Cardiac septum (tissue), 1 donor: ENCODE measurements at places on chromosomes 11 and 22.

- DNase-seq = peak; percentile 66
Observed at GRCh38 chr11:1156506-1157340, 1.0 kb upstream of the MUC5AC start.

DNA sequence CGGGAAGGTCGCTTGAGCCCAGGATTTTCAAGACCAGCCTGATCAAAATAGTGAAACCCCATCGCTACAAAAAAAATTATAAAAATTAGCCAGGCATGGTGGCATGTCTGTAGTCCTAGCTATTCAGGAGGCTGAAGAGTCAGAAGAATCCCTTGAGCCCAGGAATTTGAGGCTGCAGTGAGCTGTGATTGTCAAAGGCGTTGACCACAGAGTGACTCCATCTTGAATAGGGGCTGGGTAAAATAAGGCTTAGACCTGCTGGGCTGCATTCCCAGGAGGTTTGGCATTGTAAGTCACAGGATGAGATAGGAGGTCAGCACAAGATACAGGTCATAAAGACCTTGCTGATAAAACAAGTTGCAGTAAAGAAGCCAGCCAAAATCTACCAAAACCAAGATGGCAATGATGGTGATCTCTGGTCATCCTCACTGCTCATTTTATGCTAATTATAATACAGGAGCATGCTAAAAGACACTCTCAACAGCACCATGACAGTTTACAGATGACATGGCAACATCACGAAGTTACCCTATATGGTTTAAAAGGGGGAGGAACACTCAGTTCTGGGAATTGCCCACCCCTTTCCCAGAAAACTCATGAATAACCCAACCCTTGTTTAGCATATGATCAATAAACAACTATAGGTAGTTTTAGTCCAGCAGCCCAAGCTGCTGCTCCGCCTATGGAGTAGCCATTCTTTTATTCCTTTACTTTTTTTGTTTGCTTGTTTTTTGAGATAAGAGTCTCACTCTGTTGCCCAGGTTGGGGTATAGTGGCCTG is 2.8 kb upstream of the RDX start:
- DNase-seq = no peak

- DNase-seq = no peak
Observed at GRCh38 chr11:59573216-59573615, 42.4 kb downstream of the OSBP start.

DNA sequence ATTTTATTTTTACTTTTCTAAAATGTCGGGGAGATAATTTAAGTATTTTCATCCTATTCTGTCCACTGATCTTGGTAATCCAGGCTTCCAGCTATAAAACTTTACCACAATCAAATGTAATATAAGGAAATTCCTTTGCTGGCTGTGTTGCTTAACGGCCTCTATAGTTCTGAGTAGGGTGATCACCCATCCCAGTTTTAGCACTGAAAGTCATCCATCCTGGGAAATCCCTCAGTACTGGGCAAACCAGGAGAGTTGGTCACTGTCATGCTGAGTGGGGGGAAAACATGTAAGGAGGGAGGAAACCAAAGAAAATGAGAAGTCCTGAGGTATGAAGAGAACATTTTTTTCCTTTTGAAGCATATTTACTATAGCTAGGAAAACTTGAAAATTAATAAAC is 12.8 kb upstream of the BACE1-AS start:
- no peak for DNase-seq

DNA sequence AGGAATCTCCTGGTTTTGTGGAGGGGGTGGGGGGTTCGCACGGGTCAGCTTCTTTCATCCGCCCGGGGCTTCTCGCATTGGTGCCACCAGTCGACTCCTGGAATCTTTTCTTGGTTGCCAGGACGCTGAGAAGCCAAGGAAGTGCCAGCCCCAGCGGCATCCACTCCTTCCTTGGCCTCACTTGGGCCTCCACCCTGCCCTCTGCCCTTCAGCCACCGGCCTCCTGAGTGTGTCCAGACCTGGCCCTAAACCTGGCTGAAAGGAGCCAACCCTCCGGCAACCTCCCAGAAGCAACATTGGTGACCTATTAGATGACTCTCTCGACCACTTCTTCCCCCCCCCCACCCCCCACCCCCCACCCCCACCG is 518 bp upstream of the GALNT18 start:
- no peak for DNase-seq

- no peak for DNase-seq
Observed at GRCh38 chr22:31537019-31537535, 40.7 kb downstream of the SFI1 start.

DNA sequence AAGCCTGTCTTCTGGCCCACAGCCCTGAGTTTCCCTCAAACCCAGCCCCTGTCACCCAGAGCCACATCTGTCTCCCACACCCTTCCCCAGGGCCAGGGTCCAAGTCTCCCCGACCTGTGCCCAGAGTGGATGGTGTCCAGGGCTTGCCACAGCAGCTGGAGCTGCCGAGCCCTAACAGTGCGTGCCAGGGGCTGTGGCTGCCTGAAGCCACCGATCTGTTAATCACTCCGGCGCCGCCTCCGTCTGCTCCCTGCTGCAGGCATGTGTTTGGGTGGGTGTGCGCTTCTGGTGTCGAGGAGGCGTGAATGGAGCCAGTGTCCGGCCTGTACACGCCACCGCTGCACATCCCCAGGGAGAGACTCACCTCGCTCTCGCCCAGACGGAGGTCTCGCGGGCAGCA is 26.1 kb downstream of the SHISAL1 start:
- DNase-seq = no peak

GRCh38 chr22:50633086-50633485 is 5.1 kb upstream of the ARSA start:
- no peak for DNase-seq

DNA sequence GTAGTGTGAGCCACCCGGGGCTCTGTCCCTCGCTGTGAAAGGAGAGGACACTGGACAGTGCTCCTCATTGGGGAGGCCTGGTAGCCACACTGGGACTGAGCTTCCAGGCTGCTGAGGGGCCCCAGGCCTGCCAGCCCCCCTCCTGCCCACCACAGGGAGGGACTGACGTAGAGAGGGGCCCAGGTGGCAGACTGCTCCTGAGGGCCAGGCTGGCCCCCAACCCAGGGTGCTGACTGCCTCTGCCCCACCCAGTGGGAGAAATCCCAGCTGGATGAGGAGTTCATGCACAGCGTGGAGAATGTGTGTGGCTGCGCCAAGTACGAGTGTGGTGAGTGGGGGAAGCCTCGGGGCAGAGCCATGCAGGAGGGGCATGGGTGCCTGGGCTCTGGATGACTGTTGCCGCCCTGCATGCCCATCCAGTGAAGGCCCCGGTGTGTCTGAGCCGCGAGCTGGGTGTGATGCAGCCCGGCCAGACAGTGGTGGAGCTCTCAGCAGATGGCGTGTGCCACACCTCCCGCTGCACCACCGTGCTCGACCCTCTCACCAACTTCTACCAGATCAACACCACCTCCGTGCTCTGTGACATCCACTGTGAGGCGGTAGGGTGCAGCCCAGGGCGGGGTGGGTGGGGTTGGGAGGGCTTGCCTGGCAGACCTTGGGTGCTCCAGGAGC is 78.7 kb upstream of the MYOD1 start:
- DNase-seq = no peak

DNA sequence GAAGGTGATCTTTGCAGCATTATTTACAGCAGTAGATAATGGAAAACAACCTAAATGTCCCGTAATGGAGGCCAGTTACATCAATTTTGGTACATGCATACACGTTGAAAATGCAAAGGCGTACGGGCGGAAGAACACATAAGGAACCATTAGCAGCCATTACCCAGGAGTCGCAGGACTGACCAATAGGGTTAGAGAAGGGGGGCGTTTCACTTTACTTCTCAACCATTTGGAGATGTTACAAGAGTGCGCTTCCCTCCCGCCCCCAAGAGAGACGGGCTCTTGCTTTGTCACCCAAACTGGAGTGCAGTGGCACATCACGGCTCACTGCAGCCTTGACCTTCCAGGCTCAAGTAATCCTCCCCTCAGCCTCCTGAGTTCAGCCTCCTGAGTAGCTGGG is 52.8 kb upstream of the SLC35C1 start:
- no peak for DNase-seq

DNA sequence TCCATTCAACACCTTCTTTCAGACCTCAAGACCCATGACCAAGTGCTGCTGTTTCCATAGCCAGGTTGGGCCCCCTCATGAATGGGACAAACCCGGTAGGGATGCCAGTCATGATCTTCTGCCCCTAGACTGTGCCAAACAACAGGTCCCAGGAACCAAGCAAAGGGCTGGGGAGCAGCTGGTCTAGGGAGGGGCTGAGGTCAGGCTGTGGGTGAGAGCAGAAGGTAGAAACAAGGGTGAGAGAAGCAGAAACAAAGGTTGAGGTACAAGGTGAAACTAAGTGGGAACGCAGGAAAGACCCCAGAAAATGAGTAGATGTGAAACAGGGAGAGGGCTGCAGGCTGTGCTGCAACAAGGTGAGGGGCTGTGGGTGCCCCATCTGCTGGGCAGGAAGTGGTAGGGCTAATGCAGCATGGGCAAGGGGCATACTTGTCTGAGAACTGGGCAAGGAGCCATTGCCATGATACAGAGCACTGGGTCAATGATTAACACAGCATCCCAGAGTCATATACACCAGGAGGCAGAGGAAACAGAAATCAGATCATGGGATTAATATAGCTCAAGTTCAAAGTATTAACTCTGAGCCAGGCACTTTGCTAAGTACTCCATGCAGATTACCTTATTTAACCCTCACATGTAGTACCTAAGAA is 45.9 kb downstream of the SLC1A2 start:
- no peak for DNase-seq

DNA sequence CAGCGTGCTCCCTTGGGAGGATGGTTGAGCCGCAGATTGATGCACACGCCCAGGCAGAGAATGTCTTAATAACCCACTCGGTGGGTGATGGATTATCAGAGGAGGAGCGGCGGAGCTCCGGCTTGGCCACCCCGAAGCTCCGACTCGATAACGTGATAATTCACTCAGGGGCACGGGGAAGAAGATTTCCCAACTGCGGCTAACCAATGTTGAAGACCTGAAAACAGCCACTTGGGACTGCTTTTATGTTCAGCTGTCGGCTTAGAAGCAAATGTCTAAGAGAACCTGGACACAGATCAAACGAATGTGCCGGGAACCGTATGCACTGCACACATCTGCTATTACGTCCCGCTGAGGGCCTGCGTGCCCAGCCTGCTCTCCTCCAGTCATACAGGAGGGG is 206.8 kb upstream of the CADM1 start:
- DNase-seq = no peak

GRCh38 chr11:108170184-108170583 is 48.8 kb downstream of the ACAT1 start:
- no peak for DNase-seq

- no peak for DNase-seq
Observed at GRCh38 chr11:105862736-105863367, 159.2 kb downstream of the MSANTD4 start.

- DNase-seq = no peak
Observed at GRCh38 chr22:28108851-28109250, 189.8 kb upstream of the PITPNB start.

- DNase-seq = peak; percentile 26
Observed at GRCh38 chr11:331358-332060, 10.8 kb upstream of the IFITM3 start.

DNA sequence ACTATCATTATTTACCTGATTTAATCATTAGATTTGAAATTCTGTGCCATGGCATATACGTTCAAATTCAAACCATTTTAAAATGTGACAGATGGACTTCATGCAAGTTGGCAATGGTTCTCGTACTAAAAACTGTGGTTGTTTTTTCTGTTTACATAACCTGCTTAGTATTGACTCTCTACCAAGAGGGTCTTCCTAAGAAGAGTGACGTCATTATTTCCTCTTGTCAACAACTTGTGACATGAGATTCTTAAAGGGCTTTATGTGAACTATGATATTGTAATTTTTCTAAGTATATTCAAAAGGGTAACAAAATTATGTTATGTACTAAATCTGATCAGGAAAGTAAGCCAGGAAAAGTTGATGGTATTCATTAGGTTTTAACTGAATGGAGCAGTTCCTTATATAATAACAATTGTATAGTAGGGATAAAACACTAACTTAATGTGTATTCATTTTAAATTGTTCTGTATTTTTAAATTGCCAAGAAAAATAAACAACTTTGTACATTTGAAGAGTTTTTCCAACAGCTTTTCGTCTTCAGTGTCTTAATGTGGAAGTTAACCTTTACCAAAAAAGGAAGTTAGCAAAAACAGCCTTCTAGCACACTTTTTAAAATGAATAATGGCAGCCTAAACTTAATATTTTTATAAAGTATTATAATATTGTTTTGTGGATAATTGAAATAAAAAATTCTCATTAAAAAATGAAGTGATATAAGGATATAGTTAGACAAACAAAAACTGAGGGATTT is 87.0 kb downstream of the GRK3 start:
- DNase-seq = no peak

DNA sequence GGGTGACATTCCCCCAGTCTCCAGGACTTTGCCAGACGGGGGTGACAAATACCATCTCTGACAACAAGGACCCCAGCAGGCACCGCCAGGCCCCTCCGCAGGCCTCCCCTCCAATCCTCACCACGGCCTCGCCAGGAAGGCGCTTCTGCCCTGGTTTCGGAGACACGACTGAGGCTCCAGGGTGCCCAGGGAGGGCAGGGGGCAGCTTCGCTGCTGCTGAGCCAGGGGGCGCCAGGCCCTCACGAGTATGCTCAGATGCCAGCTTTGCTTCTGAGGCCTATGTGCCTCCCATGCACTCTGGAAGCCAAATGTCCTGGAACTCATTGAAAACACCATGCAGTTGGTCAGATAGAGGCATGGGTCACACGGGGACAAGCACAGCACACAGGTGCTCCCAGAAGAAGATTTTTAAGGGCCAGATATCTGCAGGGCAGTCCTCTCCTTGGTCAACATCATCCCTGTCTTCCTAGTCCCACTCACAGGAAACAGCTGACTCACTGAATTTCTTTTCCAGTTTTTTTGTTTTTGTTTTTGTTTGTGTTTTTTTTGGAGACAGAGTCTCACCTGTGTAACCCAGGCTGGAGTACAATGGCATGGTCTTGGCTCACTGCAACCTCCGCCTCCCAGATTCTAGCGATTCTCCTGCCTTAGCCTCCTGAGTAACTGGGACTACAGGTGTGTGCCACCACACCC is 19.9 kb downstream of the BID start:
- DNase-seq = no peak

- DNase-seq = no peak
Observed at GRCh38 chr11:126423154-126423553, 67.7 kb downstream of the ST3GAL4 start.

DNA sequence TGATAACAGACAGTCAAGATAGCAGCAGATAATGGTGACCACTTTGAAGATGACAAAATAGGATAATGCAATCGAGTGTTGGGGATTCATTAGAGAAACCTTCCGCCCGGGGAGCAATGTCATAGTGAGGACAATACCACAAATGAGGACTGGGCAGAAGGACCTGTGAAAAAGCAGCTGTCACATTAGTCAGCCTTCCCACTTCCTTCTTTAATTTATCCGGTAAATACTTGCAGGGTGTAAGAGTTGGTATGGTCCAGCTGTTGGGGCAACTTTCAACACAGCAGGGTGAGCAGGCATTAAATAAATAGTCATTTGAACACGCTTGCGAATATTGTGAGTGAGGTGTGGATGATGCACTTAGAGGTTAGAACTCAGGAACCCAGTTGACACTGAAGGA is 132.5 kb upstream of the KIRREL3 start:
- no peak for DNase-seq
